ENCODE measurements at places on chromosomes 2 and 18. TPM values are rescaled to one million over a fixed set of nuclear protein-coding genes. Genes with fewer than 3 reads are reported as not detected.

REG3A gene
- total RNA-seq, result 2.3 TPM

GRCh38 chr2:30373881-30374302, 73.2 kb upstream of the LCLAT1 start:
- DNase-seq, result no peak

DNA sequence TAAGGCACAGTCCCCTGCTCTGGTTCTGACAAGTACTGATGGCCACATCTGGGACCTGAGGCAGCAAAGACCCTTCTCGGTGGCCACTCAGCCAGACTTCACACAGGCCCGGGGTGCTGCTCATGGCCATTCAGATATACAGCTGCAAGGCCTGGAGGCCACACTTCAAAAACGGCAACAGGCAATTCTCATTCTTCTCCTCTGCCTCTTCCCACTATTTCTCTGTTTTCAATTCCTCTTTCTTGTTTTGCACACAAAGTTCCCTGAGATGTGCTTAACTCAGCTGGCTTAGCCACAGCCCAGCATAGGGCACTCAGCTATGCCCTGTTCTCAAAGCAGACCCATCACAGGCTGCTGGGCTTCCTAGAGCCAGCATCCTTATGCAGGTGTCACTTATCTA, 29.9 kb downstream of the PTPN18 start:
- no peak for DNase-seq

- DNase-seq, result no peak
These were observed 23.5 kb downstream of the ROCK2 start for GRCh38 chr2:11320698-11321492.

GRCh38 chr2:230929381-230930148, 4.5 kb upstream of the GPR55 start:
- peak; percentile 23 for DNase-seq

GRCh38 chr18:23229472-23229871, 94.2 kb downstream of the CABLES1 start:
- DNase-seq, result no peak

GRCh38 chr2:48428449-48428848, 101.5 kb upstream of the STON1 start:
- no peak for DNase-seq

- no peak for DNase-seq
These were observed 2.1 kb downstream of the NMUR1 start for GRCh38 chr2:231527955-231528635.

All from sciatic nerve (tissue), 2 donors.